ENCODE measurements at places on chromosomes 1 and 21.

GRCh38 chr1:26696654-26697430 lies 1.0 kb downstream of the ARID1A start:
- peak; percentile 37 for DNase-seq

DNA sequence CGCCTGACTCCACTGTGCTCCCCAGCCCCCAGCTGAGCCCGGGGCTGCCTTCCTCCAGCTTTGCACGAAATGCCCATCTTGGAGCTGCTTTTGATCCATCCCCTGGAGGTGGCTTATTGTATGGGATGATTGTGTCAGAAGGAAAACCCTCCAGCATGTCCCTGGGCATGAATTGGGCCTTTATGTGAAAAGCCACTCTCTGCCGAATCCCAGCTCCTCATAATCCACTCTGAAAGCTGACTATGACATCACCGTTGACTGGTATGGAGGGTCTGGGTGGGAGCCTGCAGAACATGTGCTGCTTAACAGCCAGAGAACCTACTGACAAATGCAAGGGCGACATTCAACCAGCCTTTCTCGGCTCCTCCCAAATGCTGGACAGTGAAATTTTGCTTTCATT lies 74.6 kb downstream of the NENF start:
- DNase-seq, result no peak

- DNase-seq, result no peak
These were observed 144.7 kb downstream of the NEGR1 start for GRCh38 chr1:72137656-72138055.

- DNase-seq, result no peak
These were observed 12.8 kb upstream of the PRDM2 start for GRCh38 chr1:13687151-13687715.

GRCh38 chr1:154222518-154222917 lies 1.8 kb downstream of the UBAP2L start:
- no peak for DNase-seq

- DNase-seq, result no peak
These were observed 374.8 kb downstream of the BRINP3 start for GRCh38 chr1:190102757-190103326.

DNA sequence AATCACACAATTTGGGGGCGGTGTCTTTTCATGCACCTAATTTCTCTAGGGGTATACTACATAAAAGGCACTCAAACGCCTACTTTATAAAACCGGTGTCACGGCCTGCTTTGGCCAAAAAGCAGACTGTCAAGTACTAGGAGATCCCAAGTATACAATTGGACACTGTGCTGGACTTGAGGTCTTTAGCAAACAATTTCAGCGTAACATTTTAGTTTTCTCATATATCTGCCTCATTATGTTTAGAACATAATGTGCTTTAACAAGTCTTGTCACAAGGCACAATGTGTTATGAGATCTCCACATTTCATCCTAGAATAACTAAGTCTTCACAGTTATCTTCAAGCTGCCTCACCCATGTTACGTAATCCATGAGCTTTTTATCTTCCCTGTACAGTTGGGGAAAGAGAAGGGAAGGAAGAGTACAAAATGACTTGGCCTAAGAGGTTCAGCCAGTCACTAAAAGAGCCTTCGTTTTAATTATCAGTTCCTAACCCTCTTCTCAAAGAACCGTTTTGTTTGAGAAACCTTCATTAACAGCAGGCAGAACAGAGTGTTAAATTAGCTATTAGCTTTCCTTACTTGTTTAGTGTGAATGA lies 1.7 kb downstream of the SSX2IP start:
- DNase-seq, result no peak

- DNase-seq, result no peak
These were observed 183.8 kb downstream of the LMX1A start for GRCh38 chr1:165172666-165173065.

- no peak for DNase-seq
These were observed 140.4 kb upstream of the C1orf105 start for GRCh38 chr1:172279939-172280636.

GRCh38 chr1:45842786-45843185 lies 39.4 kb downstream of the MAST2 start:
- no peak for DNase-seq

DNA sequence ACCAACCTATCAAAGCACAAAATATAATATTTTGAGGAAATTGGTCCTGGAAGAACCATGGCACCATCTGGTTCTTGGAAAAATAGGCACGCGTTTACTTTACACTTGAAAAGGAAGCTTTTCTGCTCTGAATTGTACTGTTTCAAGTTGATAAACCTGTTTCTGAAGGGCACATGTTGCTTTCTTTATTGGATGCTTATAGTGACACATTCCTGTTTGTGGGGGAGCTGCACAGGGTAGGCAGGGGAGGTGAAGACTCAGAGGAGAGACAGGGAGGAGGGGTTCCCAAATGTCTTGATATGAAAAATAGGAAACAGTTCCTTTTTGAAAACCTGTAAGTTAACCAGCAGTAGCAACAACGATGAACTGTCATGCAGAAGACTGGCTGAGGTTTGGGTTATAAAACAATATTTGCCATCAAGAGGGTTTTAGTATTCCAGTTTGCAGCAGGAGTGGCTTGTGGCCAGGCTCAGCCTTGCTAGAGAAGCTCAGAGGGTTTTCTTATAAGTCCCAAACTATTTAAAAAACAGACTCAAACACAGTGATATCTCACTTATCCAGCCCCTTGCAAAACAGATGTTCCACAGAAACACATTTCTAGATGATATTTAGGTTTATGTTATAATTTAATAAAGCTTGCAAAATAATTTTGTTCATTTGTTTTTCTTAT lies 127.0 kb upstream of the MROH9 start:
- no peak for DNase-seq

DNA sequence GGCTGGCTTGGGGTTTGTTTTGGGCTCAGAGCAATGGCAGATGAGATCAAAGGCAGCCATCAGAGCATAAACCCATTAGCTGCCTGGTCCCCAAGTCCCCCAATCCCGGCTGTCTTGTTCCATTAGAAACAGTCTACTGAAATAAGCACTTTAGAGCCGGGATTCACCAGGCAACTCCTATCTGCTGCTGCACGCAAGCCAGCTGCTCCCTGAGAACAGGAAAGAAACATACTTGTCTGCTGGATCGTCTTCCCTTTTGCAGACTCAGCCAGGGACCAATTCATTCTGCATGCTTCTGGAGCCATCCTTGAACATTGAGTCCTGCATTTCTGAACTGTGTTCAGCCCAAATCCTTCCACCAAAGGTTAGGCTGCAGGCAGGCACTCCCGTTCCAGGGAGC lies 21.8 kb downstream of the RXRG start:
- DNase-seq, result no peak

DNA sequence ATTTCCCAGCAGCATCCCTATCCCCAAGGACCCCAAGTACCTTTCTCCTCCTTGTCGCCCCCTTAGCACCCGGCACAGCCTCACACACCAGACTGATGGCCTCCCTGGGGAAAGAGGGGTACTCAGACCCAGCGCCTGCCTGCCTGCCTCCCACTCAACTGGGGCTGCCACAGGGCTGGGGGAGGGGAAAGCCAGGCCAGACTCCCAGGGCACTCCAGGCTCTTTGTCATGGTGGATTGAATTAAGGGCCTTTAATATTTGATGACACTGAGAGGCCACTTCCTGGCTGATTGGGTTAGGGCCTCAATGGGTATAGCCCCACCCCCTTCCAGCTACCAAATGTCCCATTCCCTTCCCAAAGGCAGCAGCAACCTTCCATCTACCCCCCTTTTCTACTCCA lies 1.8 kb downstream of the SHC1 start:
- no peak for DNase-seq

DNA sequence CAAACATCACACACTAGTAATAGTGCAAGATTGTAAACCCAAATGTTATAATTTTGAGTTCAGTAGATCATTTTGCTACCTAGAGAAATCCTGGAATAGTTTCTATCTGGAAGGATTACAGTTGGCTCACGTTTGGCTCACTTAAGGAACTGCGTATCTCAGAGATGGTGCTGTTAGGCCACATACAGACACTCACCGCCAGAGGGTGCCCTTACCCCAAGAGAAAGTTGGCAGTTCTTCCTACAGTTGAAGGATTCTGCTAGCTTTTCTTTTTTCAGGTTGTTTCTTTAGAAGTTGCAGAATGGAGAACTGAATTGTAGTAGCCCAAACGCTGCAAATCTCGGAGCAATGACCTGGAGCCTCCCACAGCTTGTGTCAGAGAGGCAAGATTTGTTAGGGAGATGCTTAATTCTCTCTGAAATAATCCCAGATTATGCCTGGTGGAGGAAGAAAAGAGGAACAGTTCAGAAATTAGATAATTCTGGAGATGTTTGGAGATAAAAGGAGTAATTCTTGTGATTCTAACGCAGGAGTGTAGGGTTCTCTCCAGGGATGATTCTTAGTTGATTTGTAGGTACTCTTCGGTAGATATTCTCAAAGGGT lies 87.9 kb upstream of the PAPPA2 start:
- no peak for DNase-seq

DNA sequence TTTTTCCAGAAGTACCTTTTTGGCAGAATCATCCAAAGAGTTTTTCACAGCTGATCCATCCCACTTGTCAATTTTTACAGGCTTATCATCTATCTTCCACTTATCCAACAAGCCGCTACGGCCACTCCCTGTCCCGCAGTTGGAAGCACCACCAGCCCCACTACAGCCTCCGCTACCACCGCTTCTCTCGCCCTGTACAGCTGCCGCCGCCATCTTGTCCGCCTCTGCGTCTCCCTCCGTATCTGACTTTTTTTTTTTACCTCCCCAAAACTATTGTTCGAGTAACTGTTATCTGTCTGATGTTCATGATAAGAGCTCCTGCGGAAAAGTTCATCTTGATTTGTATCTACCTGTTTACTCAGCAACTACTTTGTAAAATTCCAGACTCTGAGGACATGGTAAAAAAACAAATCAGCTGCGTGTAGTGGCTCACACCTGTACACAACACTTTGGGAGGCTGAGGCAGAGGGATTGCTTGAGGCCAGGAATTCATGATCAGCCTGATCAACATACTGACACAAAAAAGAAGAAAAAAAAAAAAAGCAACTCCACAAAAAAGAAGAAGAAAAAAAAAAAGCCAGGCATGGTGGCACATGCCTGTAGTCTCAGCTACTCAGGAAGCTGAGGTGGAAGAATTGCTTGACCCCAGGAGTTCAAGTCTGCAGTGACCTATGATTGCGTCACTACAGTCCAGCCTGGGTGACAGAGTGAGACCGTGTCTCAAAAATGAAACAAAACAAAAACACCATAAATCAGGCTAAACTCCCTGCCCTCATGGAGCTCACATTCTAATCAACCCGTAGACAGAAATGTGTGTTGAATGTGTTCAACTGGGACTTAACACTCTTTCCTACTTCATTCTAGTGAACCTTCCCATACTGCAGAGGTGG lies 8.0 kb upstream of the EYA3 start:
- DNase-seq, result no peak

- peak; percentile 10 for DNase-seq
These were observed 15.8 kb downstream of the INPP5B start for GRCh38 chr1:37931102-37931360.

DNA sequence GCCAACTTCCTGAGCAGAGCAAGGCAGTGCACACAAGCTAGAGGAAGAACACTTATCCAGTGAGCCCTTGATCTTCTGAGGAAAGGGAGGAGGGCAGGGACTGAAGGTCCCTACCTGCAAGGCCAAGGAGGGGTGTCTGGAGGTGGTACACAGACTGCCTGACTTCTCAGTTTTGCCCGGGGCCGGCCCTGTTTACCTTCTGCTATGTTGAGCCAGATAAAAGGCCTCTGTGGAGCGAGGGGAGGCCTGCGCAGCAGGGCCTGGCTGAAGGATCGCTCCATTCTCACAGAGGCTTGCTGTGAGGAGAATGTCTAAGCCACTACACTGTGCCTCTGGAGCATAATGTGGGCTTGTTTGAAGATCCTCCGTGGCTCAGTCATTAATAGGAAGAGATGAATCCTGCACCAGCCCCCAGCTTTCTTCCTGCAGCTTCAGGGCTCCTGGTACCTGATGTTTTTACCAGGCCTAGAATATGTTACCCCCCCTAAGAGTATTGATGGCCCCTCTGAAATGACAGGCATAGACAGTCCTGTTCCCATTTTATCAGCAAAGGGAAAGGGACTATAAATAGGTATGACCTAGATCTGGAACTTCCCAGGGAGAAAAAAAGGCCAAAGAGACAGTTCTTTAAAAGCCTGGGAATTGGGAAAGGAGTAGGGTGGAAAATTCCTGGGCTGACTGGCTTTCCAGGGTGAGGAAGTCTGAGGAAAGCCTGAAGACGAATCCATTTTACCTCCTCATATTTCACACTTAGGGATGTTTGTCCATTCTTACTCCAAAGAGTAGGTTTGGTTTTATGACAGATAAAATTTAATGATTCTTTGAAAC lies 4.7 kb downstream of the POGK start:
- no peak for DNase-seq
